NCI-H460 (cell line): ENCODE measurements at places on chromosomes 12 and 14. TPM values are rescaled to one million over a fixed set of nuclear protein-coding genes. Genes with fewer than 3 reads are reported as not detected.

The DNAH10 gene
- total RNA-seq = 0.03 and 0.05 TPM in 2 replicates

The BTBD6 gene
- 15.3 and 16.2 TPM in 2 replicates for total RNA-seq

The PRICKLE1 gene
- 24.6 and 34.6 TPM in 2 replicates for total RNA-seq

The BCL2L2 gene
- total RNA-seq = 21.2 and 25.9 TPM in 2 replicates

The RIN3 gene
- 2.2 and 2.5 TPM in 2 replicates for total RNA-seq

The MYL2 gene
- not detected in 2 replicates for total RNA-seq

The DBX2 gene
- not detected in 2 replicates for total RNA-seq

The SMCO2 gene
- 0.27 TPM in 1 of 2 replicates, not detected in the other for total RNA-seq

The TBX5 gene
- total RNA-seq = not detected in 2 replicates

The C14orf39 gene
- total RNA-seq = 0.10 and 0.20 TPM in 2 replicates

The EFS gene
- 0.05 TPM in 1 of 2 replicates, not detected in the other for total RNA-seq

The KIF21A gene
- total RNA-seq = 83.2 and 102 TPM in 2 replicates

The CISTR gene
- not detected in 2 replicates for total RNA-seq

The ADAM20 gene
- 0.17 and 0.32 TPM in 2 replicates for total RNA-seq

The P2RX2 gene
- total RNA-seq = not detected in 2 replicates

The OTOGL gene
- 2.9 and 3.4 TPM in 2 replicates for total RNA-seq

The CCDC196 gene
- not detected in 2 replicates for total RNA-seq

The CIROP gene
- not detected in 2 replicates for total RNA-seq

GRCh38 chr12:106248312-106248845, 559 bp upstream of the CKAP4 start:
- no peak for DNase-seq

DNA sequence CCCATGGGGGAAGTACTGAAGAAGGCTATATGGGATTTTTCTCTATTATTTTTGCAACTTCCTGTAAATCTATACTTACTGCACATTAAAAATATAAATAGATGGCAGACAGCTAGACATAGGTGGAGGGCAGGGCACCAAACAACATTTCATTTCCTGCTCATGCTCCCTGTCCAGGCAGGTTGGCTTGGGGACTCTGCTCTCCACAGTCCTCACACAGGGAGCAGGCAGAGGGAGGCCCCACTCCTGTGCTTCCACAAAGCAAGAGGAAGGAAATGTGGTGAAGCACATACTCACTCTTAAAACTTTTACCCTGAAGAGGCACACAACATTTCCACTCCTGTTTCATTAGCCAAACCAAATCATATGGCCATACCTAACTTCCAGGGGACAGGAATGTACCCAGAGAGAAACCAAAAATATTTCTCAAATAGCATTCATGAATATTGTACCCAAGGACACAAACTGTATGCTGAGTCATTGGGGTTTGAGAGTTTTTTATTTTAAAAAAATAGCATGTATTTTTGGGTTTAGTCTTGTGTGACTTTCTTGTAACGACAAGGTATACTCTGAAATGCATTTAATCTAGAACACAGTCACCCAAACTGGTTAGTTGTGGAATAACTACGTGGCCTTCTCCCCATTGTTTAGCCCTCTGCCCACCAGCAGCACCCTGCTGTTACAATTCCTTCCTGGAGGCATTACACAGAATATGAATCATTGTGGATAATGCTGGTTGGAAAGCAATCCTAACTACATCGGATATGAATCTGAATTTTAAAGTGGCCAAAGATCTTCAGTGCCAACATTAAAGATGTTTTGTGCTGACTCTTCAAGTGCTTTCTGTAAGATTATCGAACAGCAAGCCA, 40.9 kb downstream of the RTN1 start:
- DNase-seq = peak; percentile 39

GRCh38 chr14:57413849-57414248, 23.5 kb downstream of the NAA30 start:
- no peak for DNase-seq

GRCh38 chr12:74129702-74130101, 407.9 kb upstream of the ATXN7L3B start:
- no peak for DNase-seq

DNA sequence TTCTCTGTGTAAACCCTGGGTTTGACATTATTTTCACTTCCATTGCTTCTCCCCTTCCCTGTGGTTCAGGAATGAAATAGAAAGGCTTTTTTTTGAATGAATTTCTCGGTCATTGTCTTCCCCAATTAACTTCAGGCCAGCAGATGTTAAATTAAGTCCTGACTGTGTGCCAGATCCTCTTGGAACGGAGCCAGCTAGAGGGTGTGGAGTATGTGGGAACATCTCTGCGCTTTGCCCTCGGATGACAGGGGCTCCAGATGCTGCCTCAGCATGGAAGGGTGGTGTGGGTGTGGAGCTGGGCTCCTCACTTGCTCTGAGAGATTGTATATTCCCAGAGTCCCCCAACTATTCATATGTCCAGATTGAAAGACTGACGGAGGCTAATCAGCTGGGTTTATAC, 13.1 kb downstream of the KRT85 start:
- no peak for DNase-seq

DNA sequence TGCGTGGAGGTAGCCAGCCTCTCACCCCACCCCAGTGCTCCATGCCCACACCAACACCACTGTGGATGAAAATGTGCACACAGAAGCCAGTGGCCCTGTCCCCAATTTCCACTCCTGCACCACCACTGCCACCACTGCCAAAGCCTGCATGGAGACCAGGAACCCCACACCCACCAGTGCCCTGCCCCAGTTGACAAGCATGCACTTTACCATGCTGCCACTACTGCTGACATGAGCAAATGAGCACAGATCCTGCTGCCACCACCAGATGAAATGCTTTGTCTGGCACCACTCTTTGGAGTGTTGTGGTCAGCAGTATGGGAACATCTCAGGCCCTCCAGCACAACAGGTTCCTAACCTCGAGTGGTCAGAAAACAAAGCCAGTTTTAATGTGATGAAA, 104.1 kb downstream of the ATXN7L3B start:
- no peak for DNase-seq

- no peak for DNase-seq
Measured at GRCh38 chr12:10197879-10198278, 14.8 kb upstream of the GABARAPL1 start.

- DNase-seq = no peak
Measured at GRCh38 chr12:1595026-1595561, 713 bp upstream of the FBXL14 start.

GRCh38 chr12:1620092-1620491, 8.9 kb upstream of the WNT5B start:
- no peak for DNase-seq

- no peak for DNase-seq
Measured at GRCh38 chr14:61839507-61839906, 77.3 kb downstream of the SNAPC1 start.

GRCh38 chr12:64923536-64923935, 99.1 kb downstream of the TBC1D30 start:
- no peak for DNase-seq

GRCh38 chr12:124441443-124442194, 125.8 kb downstream of the NCOR2 start:
- no peak for DNase-seq

DNA sequence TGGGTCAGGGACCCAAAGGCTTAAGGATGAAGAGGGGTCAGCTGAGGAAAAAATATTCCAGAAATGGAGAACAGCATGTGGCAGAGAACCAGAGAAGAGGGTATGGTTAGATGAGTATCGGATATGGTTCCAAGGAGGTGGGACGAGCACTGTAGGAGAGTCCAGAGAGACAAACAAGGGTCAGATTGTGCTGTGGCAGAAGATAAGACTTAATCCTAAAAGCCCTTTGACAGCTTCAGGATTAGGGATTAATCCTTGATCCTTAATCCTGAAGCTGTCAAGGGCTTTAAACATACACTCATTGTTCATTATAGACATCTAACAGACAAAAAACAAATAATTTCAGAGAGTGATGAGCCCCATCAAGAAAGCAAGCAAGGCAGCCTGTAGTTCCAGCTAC, 124.0 kb downstream of the SPTSSA start:
- DNase-seq = no peak

- DNase-seq = no peak
Measured at GRCh38 chr14:106778986-106779385, 1252.6 kb downstream of the TMEM121 start.

- DNase-seq = no peak
Measured at GRCh38 chr14:32354716-32355115, 25.6 kb downstream of the AKAP6 start.

DNA sequence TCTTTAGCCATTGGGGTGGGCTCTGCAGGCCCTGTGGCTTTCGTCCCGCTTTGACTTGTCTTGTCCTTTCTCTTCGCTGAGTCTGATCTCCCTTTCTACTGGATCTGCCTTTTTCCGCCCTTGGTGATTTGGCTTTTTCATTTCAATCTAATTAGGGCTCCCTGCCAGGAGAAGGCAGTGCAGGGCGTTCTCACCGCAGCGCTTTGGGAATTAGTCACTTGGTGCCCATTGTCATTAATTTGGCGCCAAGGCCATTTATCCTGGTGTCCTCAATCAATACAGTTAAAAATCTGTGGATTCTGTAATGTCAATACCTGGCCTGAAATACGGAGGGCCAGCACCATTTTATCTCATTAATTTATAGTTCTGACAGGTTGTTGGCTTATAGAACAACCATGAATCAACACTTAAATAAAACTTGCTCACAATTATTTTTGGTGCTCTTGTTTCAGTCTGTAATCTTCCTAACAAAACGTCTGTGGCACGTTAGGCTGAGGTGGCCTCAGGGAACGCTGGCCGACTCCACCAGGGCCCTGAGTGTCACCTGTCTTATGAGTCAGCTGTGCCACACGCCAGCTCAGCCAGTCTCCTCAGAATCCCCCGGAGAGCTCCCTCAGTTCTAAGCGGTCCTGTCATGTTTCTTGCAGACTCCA, 115.7 kb downstream of the BEGAIN start:
- DNase-seq = no peak

DNA sequence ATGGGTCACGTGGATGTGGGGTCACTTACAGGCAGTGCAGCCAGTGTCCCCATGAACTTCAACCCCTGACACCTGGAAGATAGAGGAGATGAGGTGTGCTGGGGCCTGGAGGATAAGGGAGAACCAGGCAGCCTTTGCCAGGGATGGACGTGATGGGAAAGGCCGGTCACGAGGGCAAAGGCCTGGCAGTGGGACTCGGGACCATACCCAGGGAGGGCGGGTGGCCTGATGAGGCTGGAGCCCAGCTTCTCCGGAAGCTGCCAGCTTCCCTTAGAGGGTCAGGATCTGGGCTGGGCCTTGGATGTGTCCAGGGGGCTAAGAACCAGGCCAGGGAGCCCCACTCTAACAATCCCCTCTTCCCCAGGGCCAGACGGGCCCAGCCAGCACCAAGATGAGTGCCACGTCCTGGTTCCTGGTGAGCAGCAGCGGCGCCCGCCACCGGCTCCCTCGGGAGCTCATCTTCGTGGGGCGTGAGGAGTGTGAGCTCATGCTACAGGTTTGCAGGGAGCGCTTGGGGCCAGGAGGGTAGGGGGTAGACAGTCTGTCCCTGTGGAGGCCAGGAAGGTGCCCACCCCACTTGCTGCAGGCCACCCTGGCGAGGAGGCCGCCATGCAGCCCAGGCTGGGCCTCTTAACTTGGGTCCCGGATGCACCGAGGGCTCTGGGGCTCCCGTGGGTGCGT, 3.1 kb downstream of the CEP170B start:
- no peak for DNase-seq

GRCh38 chr14:47270715-47271114, 404.7 kb downstream of the MDGA2 start:
- DNase-seq = no peak

- no peak for DNase-seq
Measured at GRCh38 chr12:101642115-101643067, 47.6 kb downstream of the MYBPC1 start.

GRCh38 chr14:77864085-77864484, 64.2 kb downstream of the ADCK1 start:
- no peak for DNase-seq

- DNase-seq = peak; percentile 4
Measured at GRCh38 chr14:92352158-92352985, 29.4 kb downstream of the SLC24A4 start.

GRCh38 chr12:113413488-113413939, 8.7 kb upstream of the SDSL start:
- DNase-seq = peak; percentile 25

GRCh38 chr14:68564826-68565759, 227.8 kb downstream of the ZFP36L1 start:
- no peak for DNase-seq

DNA sequence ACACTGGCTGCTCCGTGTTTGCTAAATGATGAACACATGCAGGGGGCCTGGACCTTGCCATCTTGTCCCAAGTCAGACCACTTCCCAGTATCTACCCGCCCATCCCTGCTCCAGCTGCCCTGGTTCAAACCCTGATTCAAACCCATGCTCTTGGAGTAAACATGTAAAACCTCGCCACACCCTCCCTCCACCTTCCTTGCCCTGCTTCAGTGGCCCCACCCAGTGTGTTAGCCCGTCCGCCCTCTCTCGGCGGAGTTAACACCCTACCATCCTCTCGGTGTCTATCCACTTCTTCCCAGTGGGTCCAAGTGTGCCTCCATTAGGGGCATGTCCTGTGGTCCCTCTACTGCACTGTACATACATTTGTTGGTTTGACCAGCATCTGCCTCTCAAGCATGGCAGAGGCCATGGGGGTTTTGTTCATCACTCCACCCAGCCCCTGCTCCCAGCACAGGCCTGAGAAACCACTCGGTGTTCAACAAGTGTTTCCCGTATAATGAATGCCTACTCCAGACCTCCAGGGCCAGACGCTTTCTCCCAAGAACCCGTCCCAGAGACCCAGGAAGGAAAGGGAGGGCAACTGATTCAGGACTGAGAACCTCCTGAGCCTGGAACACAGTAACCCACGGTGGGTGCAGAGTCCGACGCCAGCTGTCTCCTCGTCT, 37.1 kb downstream of the P2RX4 start:
- no peak for DNase-seq

GRCh38 chr12:114703060-114703493, 19.1 kb upstream of the TBX3 start:
- DNase-seq = no peak

DNA sequence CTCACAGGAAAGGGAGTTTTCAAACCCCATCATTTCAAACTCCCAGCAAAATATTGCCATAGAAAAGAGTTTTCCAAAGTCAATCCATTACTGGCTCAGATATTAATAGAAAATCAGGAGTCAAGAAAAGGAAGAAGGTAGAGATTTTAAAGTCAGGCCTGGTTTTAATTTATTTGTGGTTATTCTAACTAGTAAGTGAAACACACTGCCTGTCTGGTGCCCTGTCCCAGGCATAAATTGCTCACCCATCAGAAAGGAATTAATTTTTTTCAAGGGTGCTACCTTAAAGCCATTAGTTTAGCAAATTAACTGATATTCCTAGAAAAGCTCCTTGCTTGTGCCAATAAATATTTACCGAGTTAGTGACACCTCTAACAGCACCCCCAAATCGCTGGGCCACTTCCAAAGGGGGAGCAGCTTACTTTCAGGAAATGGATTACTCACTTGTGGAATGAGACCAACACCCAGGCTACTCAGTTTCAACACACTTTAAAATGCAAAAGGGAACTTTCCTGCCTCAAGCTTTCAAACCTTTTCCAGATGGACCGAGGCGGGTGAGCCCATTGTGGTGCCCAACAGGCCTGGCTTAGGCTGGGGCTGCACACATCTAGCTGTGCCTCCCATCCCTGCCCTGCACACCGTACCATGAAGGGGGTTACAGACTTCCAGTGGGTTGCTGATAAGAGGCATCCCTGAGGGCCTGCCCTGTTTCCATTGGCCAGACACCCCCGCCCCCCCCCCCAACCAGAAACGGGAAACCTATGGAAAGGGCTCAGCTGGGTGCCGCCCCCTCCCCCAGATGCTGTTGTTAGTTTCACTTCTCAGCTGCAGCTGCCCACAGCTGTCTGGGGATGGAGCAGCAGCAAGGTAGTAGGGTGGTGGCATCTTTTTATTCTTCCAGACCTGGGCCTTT, 117.2 kb downstream of the SAMD4A start:
- DNase-seq = no peak
